ENCODE measurements at places on chromosomes 1 and 21.

- peak; percentile 56 for DNase-seq
Observed at GRCh38 chr1:83860490-83861221, 138.3 kb downstream of the TTLL7 start.

DNA sequence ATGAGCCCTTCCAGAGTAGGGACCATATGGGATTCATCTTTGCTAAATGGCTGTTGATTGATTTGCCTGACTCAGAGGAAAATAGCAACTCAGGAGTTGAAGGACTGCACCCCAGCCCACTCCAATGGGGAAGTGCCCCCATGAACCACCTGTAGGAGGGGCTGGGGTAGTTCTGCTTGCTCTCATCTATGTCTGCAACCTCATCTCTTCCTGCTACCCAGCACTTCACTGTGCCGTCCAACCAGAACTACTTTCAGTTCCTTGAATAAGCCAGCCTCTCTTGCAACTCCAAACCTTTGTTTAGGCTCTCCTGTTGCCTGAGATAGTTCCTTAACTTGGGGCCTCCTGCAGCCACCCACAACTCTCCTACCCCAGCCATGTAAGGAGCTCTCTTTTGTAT lies 26.6 kb downstream of the BEND5 start:
- DNase-seq, result no peak

DNA sequence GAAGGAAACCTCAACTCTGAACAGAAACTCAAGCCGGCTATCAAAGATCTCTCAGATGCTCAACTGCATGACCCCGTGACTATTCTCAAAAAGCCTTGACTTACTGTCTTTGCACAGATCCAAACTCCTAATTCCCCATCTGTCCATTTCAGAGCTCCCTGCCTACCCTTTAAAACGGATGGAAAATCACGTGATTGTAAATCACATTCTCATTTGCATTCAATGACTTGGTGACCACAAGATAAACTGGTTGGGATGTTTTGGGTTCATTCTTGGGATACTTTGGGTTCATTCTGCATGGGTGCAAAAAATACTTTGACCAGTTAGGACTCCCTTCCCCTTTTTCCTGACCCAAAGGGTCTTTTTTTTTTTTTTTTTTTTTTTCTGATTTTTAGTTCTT lies 41.3 kb upstream of the RUNX1 start:
- DNase-seq, result no peak

DNA sequence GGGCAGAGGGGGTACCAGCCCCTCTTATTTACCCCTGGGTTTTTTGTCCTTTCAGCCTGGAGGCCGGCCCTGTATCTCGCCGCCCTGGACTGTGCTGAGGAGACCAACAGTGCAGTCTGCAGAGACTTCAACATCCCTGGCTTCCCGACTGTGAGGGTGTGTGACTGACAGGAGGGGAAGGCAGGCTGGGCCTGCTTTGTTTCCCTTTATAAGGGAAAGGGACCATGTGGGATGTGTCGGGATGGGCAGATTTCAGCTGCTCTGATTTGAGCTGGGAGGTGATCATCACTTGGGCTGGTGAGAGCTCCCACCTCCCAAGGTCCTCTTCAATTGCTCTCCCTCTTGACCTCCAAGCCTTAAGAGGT lies 11.7 kb downstream of the QSOX1 start:
- no peak for DNase-seq

DNA sequence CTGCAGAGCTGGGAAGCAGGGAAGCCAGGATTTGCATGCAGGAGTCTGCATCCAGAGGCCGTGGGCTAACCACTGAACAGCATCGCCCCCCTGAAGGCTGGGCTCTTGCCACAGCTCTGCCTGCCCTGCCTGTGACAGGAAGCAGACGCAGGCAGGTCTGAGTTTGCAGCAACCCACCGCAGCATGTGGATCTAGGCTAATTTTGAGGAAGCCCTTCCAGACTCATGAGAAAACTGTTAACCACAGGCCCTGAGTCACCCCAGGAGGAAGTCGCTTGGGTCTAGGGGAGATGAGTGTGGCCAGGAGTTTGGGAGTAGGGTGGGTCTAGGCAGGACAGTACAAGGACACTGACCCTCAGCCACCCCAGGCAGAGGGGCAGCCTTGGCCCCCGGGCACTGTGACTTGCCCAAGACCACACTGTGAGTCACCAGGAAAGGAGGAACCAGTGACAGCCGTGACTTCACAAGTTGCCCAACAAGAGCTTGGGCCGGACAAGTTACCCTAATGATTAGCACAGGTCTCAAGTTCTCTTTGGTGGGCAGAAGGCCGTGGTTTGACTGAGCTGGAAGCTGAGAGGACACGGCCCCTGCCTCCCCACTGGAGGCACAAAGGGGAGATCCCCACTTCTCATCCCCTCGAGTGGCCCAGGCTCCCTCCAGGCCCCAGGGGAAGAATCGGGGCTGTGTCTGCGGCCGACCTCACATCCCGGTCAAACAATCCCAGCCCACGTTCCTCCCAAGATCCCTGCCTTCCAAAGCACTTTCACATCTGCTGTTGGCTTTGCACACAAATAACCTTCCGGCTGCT lies 826 bp downstream of the LAPTM5 start:
- no peak for DNase-seq

GRCh38 chr1:15712168-15712567 lies 23.9 kb upstream of the SLC25A34 start:
- no peak for DNase-seq

DNA sequence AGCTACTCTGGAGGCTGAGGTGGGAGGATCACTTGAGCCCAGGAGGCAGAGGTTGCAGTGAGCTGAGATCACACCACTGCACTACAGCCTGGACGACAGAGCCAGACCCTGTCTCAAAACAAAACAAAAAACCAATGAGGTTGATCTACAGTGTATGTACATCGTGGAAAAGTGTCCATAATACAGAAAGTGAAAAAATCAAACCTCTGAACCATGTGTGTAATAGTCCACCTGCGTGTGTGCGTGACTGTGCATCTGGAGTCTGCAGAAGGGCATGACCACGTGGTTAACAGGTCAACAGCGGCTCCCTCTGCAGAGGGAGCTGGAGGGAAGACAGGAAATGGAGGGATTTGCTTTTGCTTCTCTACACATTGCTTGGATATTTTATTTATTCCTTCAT lies 32.4 kb upstream of the ENO1 start:
- no peak for DNase-seq

GRCh38 chr1:18640228-18641004 lies 9.8 kb downstream of the PAX7 start:
- DNase-seq, result no peak

- DNase-seq, result no peak
Observed at GRCh38 chr1:115882913-115883902, 42.3 kb upstream of the NHLH2 start.

DNA sequence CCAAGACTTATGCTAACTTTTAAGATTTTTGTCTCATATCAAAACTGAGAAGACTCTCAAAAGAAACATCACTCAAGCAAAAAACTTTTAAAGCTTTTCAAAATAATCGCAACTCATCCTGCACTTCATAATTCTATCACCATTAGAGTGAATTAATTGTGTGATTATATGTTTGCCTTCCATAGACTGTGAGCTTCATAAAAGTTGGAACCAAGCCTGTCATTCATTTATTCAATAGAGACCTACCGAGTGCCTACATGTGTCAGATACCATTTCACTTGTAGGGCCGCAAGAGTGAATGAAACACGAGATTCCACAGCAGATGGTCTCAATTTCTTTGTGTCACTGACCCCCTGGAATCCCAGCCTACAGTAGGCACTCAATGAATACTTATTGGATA lies 106.4 kb downstream of the RHOU start:
- no peak for DNase-seq

DNA sequence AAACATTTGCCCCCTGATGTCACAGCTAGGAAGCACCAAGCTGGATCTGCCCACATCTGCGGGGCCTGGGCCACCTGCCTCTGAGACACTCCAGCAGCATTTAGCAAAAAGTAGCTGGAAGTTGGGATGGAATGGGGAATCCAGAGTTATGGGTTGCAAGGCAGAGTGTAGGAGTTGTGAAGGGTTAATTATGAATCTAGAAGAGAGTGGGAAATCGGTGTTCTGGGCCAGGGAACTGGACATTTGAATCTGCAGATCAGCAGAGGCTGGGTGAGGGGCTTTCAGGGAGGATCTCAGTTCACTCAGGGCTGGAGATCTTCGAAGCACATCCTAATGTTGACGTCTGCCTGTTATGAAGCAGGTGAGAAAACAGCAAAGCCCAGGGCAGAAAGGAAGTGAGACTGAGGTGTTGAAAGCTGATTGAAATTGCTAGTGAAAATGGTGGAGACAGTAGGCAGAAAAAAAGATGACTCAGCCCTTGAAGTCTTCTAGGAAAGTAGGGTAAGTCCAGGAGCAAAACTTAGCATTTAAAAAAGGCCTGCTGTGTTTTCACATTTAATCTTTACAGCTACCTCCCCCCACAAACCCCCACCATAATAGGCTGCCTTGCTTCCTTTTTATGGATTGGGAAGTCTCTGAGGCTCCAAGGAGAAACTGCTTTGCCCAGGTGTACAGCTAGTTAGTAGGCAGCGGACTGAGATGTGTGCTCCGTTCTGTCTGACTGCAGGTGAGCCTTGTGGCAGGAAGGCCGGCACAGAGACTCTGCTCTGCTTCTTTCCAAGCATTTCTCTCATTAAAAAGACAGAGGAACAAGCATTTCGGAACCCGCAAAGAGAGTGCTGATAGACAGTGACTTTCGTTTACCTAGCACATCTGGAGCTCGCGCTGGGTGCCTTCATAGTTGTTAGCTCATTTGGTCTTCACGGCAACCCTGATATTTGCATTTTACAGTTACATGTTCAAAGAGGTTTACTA lies 7.2 kb downstream of the VANGL1 start:
- DNase-seq, result no peak

DNA sequence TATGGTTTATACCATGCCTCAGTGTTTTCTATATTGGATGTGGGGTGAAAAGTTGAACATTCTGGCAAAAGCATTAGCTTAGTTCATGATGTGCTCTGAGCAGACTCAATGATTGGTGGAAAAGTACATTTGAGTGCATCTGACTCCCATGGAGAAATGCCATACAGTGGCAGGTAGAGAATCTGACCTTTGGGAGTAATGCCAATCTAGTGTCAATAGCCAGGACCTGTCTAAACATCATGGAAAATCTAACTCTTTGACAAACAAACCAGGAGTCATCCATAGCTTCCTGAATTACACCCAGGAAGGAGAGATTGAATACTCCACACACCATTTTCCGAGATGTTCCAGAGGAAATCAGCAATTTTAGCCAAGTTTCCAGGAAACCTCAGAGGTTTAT lies 51.0 kb downstream of the XCL1 start:
- DNase-seq, result no peak

GRCh38 chr1:167439301-167439988 lies 78.9 kb downstream of the CD247 start:
- DNase-seq, result no peak

DNA sequence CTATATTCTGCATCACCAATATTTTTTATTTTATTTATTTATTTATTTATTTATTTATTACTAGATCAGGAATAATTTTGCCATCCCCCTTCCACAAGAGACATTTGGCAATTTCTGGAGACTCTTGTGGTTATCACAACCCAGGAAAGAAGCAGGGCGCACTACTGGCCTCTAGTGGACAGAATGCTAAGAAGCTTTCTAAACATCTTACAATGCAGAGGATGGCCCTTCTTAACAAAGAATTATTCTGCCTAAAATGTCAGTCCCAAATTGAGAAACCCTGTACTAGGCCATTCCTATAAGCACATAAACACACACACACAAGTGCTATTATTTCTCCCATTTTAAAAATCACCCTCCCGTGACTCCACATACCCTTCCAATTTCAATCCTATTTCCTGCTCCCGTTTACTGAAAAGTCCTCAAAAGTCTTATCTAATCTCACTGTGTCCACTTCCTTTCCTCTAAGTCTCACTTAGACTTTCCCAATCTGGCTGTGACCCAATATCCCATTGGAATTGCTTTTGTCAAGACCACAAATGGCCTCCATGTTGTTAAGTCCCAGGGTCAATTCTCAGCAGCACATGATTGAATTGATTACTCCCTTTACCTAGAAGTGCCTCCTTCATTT lies 43.7 kb upstream of the RNF11 start:
- DNase-seq, result peak; percentile 13

- DNase-seq, result no peak
Observed at GRCh38 chr1:32399843-32400242, 5.6 kb upstream of the BSDC1 start.

GRCh38 chr1:36343651-36344394 lies 20.4 kb upstream of the EVA1B start:
- no peak for DNase-seq

DNA sequence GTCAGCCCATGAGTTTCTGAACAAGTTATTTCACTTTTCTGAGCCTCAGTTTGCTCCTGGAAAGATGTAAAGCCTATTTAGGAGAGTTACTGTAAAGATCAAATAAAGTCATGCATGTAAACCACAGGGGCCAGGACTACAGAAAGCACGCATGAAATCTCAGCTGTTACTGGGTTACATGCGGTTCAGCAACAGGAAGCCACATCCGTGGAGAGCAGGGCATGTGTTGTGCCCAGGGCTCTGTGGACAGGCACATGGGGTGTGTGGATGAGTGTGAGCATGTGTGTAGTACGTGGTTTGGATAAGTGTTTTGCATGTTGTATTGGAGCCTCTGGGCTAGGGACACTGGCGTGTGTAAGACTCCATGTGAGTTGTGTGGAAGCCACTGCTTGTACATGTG lies 2.2 kb upstream of the EPHA2 start:
- DNase-seq, result no peak

- no peak for DNase-seq
Observed at GRCh38 chr1:174682419-174683008, 234.8 kb downstream of the GPR52 start.

DNA sequence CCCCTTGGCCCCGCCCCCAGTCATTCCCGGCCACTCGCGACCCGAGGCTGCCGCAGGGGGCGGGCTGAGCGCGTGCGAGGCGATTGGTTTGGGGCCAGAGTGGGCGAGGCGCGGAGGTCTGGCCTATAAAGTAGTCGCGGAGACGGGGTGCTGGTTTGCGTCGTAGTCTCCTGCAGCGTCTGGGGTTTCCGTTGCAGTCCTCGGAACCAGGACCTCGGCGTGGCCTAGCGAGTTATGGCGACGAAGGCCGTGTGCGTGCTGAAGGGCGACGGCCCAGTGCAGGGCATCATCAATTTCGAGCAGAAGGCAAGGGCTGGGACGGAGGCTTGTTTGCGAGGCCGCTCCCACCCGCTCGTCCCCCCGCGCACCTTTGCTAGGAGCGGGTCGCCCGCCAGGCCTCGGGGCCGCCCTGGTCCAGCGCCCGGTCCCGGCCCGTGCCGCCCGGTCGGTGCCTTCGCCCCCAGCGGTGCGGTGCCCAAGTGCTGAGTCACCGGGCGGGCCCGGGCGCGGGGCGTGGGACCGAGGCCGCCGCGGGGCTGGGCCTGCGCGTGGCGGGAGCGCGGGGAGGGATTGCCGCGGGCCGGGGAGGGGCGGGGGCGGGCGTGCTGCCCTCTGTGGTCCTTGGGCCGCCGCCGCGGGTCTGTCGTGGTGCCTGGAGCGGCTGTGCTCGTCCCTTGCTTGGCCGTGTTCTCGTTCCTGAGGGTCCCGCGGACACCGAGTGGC lies at the start of gene SOD1:
Gene SOD1, plus strand, starts transcription at position 158 of the 723 bp plus-strand sequence. Its CDS starts 77 bp downstream, at position 235.
- peak; percentile 89 for DNase-seq

- DNase-seq, result no peak
Observed at GRCh38 chr1:199302554-199302953, 663.7 kb downstream of the PTPRC start.

DNA sequence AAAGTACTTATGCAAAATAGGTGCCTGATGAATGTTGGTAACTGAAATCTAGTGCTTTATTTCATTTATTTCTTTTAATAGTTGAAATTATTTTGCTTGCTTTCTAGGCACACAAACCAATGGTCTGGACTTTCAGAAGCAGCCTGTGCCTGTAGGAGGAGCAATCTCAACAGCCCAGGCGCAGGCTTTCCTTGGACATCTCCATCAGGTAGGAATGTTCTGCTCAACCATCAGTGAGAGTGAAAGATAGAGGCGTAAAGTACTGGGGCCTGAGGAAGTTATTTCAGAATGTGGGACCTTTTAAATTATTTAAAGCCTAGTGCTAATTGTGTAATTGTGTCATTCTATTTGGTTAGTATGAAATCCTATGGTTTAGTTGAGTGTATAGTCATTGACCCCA lies 144.7 kb downstream of the POU2F1 start:
- DNase-seq, result no peak
